ENCODE measurements at places on chromosomes 2 and 18.

- no peak for DNase-seq
Observed at GRCh38 chr2:206657087-206657486, 14.8 kb downstream of the FAM237A start.

GRCh38 chr2:62999905-63000304 is 50.7 kb upstream of the OTX1 start:
- DNase-seq = no peak

DNA sequence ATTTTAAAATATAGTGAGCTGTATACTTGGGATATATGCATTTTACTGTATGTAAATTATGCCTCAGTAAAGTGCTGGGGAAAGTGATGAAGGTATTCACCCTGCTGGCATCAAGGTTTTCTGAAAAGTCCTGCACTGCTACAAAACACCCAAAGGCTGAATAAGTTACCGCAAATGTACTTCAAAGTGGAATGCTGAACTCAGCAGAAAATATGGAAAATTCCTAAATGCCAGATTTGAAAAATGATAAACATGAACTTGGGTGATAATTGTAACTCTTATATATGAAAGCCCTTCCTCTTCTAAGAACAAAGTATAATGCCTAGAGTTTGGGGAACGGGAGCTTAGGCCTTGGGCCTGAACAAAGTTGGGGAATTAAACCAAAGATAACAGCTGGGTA is 133.0 kb downstream of the GALNT1 start:
- no peak for DNase-seq

DNA sequence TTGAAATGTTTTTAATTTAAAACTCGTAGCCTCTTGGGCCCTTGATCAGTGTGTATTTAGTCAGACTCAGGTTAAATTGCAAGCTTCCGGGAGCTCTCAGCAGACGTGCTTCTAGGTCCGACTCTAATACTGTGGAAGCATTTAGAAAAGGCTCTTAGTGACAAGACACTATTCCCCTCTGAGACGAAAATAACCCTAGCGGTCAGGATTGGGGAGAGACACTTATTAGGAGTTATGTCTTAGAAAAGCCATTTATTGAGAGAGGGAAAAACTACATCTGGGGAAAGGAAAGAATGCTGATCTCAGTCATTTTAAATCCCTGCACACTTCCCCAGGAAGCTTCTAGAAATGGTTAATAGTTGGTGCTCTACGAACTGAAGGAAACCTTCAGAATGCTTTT is 110.5 kb upstream of the NCK2 start:
- no peak for DNase-seq

DNA sequence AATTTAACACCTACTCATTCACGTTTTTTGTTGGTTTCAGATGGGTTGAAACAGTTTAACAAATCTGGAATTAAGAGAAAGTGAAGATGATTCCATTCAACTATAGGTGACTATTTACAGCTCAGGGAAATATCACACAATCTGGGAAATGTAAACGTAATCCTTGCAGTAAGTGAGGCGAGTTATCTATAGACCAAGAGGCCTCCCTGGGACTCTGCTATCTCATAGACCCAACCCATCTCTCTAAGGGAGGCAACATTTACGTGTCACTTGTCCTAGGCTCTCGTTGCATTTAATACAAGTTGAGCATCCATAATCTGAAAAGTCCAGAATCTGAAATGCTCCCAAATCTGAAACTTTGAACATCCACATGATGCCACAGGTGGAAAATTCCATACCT is 2.0 kb upstream of the MOB4 start:
- DNase-seq = no peak
